ENCODE measurements at places on chromosomes 1 and 21.

- peak; percentile 96 for DNase-seq
These were observed 13.1 kb downstream of the S100A10 start for GRCh38 chr1:151980287-151981177.

- DNase-seq = no peak
These were observed 76.3 kb upstream of the CSF3R start for GRCh38 chr1:36559061-36559460.

GRCh38 chr1:24173638-24174575, 13.2 kb downstream of the IFNLR1 start:
- no peak for DNase-seq

GRCh38 chr1:14715802-14716201, 117.3 kb downstream of the KAZN start:
- no peak for DNase-seq

DNA sequence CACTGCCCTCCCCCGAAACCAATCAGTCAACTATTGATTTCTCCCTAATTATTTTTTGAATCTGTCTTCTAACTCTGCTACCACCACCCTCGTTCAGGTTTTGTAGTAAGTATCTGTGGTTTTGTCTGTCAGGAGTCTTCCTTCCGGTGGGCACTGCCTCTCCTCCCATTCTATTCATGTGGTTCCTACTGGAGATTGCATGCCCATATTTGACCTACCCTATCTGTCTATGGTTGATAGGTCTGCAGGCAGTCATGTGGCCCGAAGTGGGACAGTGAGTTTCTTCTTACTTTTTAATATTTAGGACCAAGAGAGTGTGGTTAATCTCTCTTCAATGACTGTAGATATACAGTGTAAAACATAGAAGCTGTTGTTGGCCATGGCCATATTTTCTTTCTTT, 17.8 kb upstream of the MAST2 start:
- DNase-seq = no peak

DNA sequence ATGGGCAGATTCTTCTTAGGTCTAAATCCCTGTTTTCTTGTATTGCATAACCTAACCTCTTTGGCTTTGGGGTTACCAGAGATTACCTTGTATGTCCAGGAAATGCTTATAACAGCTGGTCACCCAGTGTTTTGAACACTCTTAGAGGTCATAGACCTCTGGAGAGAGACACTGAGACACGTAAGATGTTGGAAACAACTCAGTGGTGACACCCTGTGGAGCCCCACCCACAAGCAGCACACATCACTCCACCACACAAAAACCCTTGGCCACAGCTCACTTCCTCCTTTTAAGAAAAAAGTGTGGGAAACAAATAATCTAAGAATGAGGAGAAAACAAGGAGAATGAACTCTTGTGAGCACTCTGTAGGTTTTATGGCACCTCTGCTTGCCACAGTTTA, 26.3 kb upstream of the CYP4B1 start:
- no peak for DNase-seq

DNA sequence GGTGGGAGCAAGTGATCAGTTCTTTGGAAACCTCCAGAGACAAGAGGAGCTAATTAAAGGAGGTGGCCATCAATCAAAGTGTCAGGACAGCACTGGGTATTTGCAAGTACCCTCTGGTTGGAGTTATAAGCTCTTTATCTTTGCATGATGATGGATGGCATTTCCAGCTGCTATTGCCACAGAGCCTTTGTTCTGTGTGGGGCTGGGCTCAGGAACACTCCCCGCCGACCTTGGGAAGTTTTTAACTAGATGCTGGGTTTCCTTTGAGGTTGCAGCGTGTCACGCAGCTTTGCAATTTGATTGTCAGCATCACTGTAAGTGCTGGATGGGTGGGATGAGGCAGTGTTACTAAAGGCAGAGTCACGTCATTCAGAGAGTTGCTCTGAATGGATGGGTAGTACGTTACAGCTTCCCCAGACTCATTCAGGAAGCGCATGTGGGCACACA, 68.9 kb downstream of the CNIH3 start:
- DNase-seq = no peak

- peak; percentile 30 for DNase-seq
These were observed 10.9 kb upstream of the CD5L start for GRCh38 chr1:157852476-157852875.

DNA sequence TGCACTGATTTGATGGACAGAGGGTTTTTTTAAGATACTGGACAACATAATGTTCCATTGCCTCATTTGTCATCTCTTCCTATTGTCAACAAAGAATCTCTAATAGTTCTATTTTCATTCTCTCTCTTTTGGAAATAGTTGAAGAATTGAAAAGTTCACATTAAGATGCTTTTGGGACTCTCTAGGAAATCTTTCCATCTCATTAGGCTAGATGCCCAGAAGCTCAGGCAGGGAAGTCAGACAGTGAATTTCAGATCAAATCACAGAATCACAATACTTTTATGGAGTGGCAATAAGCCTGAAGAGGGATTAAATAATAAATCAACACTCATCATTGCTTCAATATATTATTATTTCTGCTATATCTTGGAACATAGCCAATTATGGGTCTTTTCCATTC, 29.2 kb downstream of the NEGR1 start:
- DNase-seq = no peak

DNA sequence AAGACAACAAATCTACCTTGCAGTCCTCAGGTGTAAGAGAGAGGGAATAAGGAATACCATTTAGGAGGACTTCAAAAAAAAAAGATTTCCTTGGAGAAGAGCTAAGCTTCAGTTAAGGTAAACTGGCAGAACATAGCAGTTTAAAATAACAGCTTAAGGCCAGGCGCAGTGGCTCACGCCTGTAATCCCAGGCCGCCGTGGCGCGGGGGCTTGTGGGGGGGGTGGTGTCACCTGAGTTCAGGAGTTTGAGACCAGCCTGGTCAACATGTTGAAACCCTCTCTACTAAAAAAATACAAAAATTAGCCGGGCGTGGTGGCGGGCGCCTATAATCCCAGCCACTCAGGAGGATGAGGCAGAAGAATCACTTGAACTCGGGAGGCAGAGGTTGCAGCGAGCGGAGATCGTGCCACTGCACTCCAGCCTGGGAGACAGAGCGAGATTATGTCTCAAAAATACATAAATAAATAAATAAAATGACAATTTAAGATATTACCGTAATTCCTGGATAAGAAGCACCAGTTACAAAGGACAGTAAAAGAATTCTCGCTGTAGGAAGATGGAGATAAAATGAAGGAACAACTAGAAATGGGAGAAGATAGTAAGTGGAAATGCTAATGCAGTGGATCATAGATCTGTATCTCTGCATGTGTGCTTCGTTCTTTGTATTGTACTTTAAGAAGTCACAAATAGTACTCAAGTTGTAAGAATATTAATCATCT, 1140.2 kb downstream of the NCAM2 start:
- DNase-seq = no peak

- no peak for DNase-seq
These were observed 780 bp downstream of the HIVEP3 start for GRCh38 chr1:41917835-41918449.

DNA sequence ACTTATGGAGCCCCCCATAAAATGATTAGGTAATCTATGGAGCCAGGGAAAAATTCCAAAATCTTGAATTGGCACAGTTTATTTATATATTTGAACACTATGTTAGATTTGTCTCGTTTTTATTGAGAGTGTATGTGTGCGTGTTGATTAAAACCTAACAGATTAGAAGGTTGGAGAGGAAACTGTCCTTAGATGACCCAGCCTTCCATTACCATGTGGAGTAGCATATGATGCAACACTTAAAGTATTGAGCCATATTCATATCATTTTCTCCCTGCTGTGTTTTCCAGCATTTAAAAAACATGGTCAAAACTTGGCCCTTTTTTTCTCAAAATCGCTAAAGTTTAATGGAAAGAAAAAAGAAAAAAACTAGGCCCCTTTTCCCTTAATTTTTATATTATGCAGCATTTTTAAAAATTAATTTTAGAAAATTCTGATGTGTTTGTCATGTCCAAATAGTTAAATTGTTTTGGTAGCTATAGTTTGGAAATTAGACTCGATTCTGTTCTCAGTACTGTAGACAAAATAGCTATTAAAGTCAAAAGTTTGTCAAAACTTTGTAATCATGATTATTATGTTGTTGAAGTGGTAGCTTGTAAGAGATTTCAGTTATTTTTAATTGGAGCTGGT, 2.3 kb downstream of the LRRC8D start:
- DNase-seq = peak; percentile 50

GRCh38 chr1:30684881-30685795, 38.2 kb downstream of the MATN1 start:
- DNase-seq = no peak

- DNase-seq = peak; percentile 52
These were observed 1.1 kb downstream of the THEM4 start for GRCh38 chr1:151908228-151908691.

- no peak for DNase-seq
These were observed 1.9 kb downstream of the RNF187 start for GRCh38 chr1:228488818-228489674.

DNA sequence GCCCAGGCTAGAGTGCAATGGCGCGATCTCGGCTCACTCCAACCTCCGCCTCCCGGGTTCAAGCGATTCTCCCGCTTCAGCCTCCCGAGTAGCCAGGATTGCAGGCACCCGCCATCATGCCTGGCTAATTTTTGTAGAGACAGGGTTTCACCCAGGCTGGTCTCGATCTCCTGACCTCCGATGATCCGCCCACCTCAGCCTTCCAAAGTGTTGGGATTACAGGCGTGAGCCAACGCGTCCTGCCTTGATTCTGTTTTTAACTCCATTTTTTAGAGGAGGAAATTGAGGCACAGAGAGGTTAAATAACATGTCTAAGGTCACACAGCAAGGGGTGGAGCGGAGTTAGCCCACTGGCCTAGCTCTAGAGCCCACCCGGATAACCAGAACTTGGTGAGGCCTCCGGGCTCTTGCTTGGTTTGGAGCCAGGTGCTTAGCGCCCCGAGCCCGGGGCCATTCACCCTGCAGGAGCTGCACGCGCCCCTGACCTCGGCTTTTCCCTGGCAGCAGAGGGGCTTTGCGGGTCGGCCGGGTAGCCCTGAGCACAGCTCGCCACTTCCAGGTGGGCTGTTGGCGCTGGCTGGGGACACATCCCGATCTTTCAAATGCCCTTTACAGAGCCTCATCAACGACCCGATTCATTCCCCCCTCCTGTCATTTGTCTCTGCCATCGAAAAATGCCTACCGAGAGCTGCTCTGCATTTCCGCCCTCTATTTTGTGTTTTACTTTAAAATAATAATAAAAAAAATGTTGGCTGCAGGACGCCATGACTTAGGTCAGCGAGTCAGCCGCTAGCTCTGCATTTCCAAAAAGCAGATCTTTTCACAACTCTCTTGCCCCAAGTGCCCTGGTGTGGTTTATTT, 11.2 kb downstream of the SIM2 start:
- DNase-seq = no peak

DNA sequence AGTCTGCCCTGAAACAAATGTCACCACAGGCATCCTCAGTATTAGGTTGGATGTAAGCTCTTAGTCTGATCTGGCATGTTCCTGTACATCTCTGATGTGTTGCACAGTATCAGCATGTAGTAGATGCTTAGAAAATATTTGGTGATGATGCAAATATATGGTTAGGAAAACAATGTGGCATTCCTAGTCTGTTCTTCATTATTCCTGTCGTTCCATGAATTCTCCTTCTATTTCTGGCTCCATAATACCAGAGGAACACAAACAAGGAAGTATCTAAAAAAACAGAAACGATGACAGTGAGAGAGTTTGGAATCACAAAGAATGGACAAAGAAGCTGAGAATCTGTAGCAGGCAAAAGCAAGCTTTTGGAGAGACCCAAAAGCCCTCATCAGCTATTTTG, 236.6 kb downstream of the HHAT start:
- no peak for DNase-seq

GRCh38 chr1:86104606-86105532, 51.7 kb downstream of the COL24A1 start:
- no peak for DNase-seq

- DNase-seq = no peak
These were observed 165.3 kb downstream of the COL24A1 start for GRCh38 chr1:85991261-85991660.

DNA sequence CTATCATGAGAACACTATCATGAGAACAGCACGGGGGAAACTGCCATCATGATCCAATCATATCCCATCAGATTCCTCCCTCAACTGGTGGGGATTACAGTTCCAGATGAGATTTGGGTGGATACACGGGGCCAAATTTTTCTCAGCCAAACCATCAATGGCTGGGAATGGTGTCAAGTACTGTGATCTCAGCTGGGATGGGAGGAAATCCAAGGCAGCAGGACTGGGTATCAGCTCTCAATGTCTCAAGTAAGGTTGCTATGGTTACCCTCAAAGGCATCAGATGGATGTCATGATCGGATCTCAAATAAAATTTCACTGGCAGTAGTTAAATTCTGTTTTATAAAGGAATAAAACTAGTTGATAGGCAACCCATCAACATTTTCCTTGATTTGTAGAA, 399.0 kb downstream of the KCNT2 start:
- no peak for DNase-seq

- no peak for DNase-seq
These were observed 1456.5 kb downstream of the MRPL39 start for GRCh38 chr21:24150753-24151152.

DNA sequence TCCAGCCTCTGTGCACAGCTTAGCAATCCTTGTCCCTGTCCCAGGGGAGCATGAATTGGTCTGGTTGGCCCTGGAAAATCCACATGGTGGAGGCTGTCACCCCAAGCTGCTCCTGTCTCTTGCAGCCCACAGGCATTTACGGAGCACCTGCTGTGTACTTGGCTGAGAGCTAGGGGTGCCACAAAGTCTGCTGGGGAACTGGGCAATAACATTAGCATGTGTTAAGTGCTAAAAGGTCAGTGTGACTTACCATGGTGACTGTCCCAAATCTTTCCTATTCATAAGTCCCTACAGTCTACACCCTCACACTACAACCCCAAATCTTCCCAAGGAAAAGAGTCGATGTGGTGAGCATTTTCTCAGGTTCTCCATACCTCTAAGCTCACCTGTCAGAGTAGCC, 53.6 kb upstream of the ARTN start:
- no peak for DNase-seq

- peak; percentile 30 for DNase-seq
These were observed 312.1 kb downstream of the BACH1 start for GRCh38 chr21:29610779-29611360.

DNA sequence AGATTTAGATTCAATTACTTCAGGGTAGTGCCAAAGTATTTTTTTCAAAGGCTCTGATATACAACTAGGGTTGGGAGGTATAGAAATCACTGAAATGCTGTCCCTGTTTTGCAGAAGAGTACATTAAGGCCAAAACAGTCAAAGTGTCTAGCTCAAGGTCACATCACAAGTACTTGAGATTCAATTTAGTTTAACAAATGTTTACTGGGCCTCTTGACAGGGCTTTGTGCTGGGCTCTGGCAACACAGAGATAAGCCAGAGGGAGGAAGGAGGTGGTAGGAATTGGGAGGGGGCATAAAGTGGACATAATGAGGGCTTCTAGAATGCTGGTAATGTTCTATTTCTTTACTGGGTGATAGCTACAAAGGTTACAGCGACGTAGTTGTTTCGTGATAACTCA, 2.3 kb upstream of the SLC9A1 start:
- no peak for DNase-seq

DNA sequence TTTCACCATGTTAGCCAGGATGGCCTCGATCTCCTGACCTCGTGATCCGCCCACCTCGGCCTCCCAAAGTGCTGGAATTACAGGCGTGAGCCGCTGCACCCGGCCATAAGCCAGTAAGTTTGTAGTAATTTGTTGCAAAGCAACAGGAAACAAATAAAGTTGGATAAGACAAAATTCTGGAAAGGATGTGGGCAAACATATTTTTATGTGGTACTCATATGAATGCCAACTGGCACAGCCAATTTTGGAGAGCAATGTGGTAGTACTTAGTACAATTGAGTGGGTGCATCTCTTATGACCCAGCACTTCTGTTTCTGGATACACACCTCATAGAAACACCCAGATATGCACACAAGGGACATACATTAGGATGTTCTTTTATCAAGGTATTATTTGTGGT, 8.4 kb upstream of the IL12RB2 start:
- DNase-seq = no peak
